NCI-H524 (cell line): ENCODE measurements at places on chromosomes 4 and X.

- peak; percentile 9 for DNase-seq
Measured at GRCh38 chr4:179472164-179472563, 2029.9 kb upstream of the AGA start.

DNA sequence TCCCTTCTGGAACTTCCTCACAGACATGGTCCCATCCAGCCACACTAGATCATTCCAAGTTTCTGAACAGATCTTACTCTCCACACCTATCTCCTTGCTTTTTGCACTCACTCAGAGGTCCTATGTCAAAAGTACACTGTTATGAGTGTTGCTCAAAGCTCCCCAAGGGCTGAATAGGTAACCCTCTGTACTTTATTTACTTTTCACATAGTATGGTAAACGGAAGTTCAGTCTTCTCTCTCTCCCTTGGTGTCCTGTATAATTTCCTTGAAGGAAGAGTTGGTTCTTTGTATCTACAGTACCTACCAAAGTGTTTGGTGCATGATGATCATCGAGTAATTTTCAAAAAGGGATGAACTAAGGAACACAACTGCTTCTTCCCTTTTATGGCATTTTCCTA is 74.4 kb downstream of the ARHGEF38 start:
- no peak for DNase-seq

DNA sequence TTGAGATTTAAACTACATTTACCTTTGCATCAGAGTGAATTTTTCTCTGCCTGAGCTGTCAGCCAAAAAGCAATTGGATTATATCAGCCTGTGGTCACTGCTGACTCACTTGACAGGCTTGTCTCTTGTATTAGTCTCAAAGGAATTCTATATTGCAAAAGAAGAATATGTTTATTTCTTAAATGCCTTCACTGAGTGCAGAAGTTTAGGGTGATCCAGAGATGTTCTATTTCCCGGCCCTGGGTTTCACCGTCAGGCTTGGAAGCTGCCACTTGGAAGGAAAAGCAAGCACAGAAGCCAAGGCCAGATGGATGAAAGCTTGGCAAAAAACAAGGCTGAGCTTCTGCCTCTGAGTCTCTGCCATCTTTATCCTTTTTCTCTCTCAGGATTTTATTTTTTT is 80.9 kb downstream of the FAM114A1 start:
- no peak for DNase-seq

- DNase-seq, result no peak
Measured at GRCh38 chr4:5785806-5786680, 75.0 kb downstream of the EVC start.
